ENCODE measurements at places on chromosomes 6 and 20.

- DNase-seq, result peak; percentile 37
These were observed 113.5 kb upstream of the PHACTR1 start for GRCh38 chr6:12602951-12603672.

GRCh38 chr6:22906091-22906549 lies 336.8 kb downstream of the HDGFL1 start:
- no peak for DNase-seq

GRCh38 chr6:39695447-39695846 lies 29.8 kb downstream of the KIF6 start:
- no peak for DNase-seq

GRCh38 chr6:8983202-8983688 lies 547.9 kb upstream of the SLC35B3 start:
- peak; percentile 30 for DNase-seq
